Fibroblast of pulmonary artery (primary cell): ENCODE measurements at places on chromosomes 1 and 21.

GRCh38 chr1:197725044-197725443, 50.2 kb downstream of the DENND1B start:
- DNase-seq, result peak; percentile 48

DNA sequence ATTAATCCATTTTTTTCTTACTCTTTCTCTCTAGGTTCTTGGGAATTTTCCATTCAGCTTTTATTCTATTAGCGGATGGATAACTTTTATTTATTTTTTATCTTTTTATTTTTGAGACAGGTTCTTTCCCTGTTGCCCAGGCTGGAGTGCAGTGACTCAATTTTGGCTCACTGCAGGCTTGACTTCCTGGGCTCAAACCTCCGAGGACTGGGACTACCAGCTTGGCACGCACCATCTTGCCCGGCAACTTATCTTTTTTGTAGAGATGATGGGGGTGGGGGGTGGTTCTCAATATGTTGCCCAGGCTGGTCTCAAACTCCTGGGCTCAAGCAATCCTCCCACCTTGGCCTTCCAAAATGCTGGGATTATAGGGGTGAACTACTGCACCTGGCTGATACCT, 36.1 kb upstream of the CHIT1 start:
- DNase-seq, result no peak

GRCh38 chr1:198671136-198671535, 32.3 kb downstream of the PTPRC start:
- no peak for DNase-seq

GRCh38 chr1:208533746-208534598, 289.8 kb upstream of the PLXNA2 start:
- DNase-seq, result no peak

- DNase-seq, result peak; percentile 22
These were observed 29.6 kb downstream of the CXADR start for GRCh38 chr21:17542371-17543011.

- peak; percentile 41 for DNase-seq
These were observed 10.8 kb upstream of the PLEKHG5 start for GRCh38 chr1:6502000-6502891.

DNA sequence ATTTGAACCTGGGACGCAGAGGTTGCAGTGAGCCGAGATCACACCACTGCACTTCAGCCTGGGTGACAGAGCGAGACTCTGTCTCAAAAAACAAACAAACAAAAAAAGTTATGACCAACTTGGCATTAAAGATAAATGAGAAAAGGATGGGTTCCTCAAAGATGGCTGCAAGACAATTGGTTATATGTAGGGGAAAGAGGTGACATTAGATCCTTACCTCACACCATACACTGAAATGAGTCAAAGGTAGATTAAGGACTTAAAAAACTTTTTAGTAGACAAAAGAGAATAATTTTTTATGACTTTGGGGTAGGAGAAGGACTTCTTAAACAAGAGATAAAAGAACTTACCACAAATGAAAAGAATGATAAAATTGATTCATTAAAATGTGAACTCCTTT, 74.5 kb downstream of the SYF2 start:
- no peak for DNase-seq

DNA sequence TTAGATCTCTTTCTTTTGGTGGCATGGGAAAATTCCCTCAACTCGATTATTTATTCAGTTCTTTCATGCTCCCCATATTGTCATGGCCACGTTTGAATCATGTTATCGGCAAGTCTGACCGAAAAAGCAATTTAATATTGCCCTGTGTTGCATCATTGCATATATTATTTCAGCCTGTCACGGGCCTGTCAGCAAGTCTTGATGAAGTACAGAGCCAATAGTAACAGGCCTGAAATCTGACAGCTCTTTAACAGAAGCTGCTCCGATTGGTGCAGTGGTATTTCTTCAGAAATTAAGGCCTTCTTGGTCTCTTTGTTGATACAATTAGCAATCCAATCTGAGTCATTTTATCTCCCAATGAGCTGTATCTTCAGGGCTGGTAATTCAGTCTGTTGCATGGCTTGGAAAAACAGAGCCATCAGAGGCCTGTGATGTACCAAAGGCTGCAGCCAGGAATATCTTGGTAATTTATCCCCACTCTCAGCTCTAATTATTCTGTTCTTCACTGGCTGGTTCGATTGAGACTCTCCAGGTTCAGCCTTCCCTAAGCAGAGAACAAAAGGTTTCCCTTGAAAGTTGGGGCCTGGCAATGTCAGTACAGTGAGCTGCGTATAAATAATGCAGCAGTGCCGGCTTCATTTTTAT, 149.5 kb downstream of the FGGY start:
- peak; percentile 78 for DNase-seq

DNA sequence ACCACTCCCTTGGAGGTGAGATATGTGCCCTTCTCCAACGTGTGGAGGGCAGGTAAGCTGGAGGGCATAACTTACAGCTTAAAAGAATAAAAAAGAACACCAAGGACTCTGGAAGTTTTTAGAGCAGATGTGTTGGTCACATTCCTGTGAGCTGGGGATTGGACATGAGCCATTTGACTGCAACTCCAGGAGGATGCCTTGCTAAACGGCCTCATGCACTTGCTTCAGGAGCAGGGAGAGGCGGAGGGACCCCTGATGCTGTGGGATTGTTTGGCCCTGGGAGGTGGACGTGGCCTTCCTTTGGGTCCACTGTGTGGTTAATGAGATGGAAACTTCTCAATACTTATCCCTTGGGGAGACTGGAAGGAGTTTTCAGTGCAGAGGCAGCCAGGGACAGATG, 185.6 kb downstream of the RHOU start:
- peak; percentile 46 for DNase-seq

- peak; percentile 70 for DNase-seq
These were observed 10.7 kb upstream of the SDC3 start for GRCh38 chr1:30919025-30919881.

GRCh38 chr1:8023995-8024313, 2.2 kb downstream of the ERRFI1 start:
- no peak for DNase-seq

- no peak for DNase-seq
These were observed 10.1 kb upstream of the CNN3 start for GRCh38 chr1:94936861-94937620.

GRCh38 chr1:35544976-35545375, 12.2 kb downstream of the KIAA0319L start:
- peak; percentile 68 for DNase-seq

- peak; percentile 19 for DNase-seq
These were observed 25.5 kb upstream of the IL10 start for GRCh38 chr1:206797534-206798383.

DNA sequence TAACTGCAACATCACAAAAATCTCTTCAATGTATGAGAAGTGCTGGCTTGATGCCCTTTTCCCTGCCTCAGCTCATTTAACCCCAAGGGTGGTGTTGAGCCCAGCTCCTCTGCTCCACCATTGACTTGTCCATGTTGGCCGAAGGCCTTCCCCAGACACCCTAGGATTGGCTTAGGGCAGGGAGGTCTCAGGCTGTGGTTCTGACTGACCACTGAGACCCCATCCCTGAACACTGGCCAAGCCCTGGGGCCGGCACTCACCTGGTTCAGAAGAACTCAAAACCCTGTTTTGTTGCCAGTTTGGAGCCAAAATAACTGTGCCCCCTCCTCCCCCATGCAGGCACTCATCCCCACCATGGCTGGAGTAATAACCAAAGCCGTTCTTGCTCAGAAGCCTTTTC, 38.6 kb downstream of the NENF start:
- no peak for DNase-seq

- no peak for DNase-seq
These were observed 85.3 kb upstream of the SSX2IP start for GRCh38 chr1:84775535-84775920.

- DNase-seq, result no peak
These were observed 17.1 kb downstream of the EMC1 start for GRCh38 chr1:19234224-19234623.
